Activated CD4-positive, CD25-positive, alpha-beta regulatory T cell treated with anti-CD3 and anti-CD28 coated beads, Interleukin-2, amount 50 U/mL, for 24 hours (primary cell): ENCODE measurements at places on chromosomes 12 and 14.

- no peak for ATAC-seq
These were observed 198.6 kb upstream of the DIO3 start for GRCh38 chr14:101362529-101363260.

- no peak for ATAC-seq
These were observed 518 bp upstream of the OSBPL8 start for GRCh38 chr12:76560086-76560491.

DNA sequence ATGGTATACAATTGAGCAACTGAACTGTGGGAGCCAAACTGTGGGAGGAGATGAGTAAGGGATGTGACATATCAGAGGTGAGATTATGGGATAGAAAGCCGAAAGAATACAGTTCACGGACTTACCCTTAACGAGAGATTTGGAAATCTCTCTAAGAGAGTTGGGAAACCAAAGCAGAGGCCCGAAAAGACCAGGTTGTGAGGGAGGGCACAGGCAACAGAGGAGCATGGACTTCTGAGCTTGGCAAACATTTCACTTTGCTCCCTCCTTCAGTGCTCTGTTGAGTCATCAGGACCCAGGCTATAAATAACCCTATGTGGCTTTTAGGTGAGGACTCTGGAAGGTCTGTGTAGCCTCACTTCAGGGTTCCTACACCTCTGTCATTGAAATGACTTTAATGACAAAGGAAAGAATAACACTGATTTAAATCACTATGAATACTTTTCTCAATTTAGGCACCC is 120.6 kb downstream of the TGFB3 start:
- ATAC-seq, result no peak

- ATAC-seq, result no peak
These were observed 84.0 kb downstream of the LRRC9 start for GRCh38 chr14:60003991-60004390.

GRCh38 chr12:95623554-95624170 is 72.4 kb upstream of the USP44 start:
- no peak for ATAC-seq

GRCh38 chr12:108755481-108755880 is 24.2 kb upstream of the CORO1C start:
- ATAC-seq, result no peak

- ATAC-seq, result no peak
These were observed 510.4 kb downstream of the TMEM132D start for GRCh38 chr12:129393357-129393937.

GRCh38 chr14:87899228-87899627 is 93.8 kb downstream of the GALC start:
- ATAC-seq, result no peak

DNA sequence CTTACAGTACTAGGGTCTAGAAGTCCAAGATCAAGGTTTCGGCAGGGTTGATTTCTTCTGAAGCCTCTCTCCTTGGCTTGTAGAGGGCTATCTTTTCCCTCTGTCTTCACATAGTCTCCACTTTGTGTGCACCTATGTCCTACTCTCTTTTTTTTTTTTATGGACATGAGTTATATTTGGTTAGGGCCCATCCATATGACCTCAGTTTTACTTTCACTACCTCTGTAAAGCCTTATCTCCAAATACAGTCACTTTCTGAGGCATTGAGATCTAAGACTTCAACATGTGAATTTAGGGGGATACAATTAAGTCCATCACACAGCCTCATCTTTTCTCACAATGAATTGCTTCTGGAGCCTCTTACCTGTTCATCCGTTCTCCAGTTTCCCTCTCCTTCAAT is 5.9 kb upstream of the SPTB start:
- no peak for ATAC-seq
